ENCODE measurements at places on chromosomes 13 and 19.
A peak's percentile ranks its signal among the peaks of the same experiment; 100 is the strongest.

DNA sequence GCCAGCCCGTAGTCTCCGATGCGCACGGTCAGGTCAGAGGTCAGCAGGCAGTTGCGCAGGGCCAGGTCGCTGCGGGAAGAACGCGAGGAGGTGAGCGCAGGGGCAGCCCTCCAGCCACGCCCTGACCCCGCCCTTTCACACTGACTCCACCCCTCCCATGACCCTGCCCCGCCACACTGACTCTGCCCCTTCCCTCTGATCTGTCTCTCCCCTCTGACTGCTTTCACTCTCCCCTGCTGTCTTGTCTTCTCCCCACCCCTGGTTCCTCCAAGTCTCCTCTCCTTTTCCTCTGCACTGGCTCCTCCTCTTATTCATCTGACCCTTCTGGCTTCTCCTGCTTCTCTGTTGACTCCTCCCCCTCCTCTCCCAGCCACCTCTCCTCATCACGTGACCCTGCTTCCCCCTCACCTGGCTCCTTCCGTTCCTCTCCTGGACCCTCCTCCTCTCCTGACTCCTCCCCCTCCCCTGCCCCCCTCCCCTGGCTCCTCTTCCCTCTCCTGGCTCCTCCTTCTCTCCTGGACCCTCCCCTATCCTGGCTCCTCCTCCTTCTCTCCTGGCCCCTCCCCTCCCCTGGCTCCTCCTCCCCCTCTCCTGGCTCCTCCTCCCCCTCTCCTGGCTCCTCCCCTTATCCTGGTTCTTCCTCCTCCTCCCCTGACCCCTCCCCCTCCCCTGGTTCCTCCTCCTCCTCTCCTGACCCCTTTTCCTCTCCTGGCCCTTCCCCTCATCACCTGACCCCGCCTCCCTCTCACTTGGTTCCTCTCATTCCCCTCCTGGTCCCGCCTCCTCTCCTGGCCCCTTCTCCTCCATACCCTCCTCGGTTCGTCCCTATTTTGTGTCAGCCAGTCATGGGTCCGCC lies 9.9 kb downstream of the LMTK3 start:
- DNase-seq, result peak; percentile 88

DNA sequence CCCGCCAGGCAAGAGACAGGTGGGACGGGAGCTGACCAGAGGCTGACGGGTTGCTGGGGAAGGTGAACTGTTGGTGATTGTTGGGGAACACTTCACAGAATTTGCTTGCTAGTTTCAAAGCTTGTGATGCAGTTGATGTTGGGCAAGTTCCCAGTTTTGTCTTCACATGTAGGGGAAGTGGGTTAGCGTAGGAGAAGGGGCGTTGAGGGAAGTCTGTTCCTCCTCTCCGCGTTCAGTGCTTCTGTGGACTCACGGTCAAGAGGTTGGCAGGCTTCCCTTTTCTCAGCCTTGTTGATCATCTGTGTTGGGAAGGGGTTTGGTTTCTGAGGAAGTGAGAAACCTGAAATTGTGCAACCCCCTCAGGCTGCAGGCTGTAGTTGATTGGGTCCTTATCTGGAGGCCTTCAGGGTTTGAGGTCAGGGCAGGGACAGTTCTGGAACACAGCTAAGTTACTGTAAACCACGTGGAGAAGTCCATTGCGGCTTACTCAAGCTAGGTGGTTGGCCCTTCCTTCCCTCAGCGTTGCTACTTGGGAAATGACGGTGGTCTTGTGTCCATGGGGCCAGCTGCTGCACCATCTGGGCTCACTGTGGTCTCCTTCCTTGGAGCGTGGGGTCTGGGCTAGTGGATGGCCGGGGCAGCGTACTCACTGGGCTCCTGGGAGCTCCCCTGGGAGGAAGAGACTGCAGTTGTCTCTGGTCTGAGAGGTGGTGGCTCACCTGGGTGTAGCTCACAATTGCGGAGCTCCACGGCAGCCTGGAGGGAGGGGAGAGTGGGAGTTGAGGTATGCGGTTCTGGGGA lies 7.5 kb downstream of the RPS9 start:
- DNase-seq, result peak; percentile 81

DNA sequence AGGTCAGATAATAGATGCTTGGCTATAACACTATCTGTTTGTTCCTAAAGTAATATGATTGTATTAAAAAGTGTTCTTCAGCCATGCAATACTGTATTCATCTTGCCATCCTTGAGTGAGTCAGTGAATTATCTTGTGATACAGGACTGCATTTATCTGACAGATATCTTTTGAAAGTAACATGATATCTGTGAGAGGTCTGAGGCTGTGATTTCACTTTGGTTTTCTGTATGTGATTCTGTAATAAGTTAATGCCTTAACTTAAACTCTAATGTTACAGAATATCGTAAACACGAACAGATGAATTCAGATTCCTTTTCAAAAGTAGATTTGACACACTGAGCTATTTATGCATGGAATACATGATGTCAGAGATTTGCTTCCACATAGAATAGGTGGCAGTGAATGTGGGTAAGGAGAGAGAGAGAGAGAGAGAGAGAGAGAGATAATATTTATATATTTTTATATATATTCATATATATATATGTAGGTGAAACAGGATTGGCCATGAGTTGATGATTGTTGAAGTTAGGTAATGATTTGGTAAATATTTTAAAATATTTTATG lies 97.9 kb upstream of the RNF113B start:
- DNase-seq, result no peak

DNA sequence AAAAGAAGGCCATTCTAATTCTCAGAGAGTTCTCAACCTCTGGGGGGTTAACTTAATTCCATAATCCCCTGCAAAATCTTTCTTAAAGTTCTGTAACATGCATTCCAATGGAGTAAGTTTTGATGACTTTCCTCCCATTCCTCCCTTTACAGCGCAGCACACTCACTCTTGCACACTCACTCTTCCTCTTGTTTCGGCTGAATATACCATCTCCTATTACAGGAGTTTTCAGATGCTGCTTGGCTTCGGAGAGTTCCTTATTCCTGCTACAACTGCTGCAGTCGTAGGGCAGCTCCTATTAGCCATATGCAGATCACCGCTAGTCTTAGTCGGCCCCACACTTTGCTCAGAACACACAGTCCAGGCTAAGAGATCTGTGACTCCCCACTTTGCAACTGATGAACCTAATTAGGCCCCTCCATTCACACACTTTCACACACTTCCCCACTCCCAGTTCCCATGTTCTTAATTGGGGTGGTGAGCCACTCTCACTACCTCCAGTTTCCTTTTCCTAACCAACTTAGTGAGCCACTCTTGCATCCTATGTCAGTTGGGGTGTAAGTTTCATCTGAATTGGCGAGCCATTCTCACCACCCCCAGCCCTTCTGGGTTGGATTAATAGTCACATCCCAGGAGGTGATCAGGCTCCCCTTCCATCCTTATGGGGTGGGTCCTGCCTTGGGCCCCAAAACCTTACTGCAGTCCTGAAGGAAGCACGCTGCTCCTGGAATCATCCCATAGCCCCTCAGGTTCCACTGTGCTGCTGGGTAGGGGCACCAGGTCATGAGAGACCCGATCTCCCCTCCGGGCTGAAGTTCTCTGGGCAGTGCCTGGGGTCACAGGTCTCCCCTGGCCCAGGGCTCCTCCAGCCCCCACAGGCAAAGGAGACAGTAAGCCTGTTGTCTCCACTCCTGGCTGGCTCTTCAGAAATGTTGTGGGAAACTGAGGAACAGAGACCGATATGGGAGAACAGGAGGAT lies 53.9 kb downstream of the OR10H4 start:
- no peak for DNase-seq

DNA sequence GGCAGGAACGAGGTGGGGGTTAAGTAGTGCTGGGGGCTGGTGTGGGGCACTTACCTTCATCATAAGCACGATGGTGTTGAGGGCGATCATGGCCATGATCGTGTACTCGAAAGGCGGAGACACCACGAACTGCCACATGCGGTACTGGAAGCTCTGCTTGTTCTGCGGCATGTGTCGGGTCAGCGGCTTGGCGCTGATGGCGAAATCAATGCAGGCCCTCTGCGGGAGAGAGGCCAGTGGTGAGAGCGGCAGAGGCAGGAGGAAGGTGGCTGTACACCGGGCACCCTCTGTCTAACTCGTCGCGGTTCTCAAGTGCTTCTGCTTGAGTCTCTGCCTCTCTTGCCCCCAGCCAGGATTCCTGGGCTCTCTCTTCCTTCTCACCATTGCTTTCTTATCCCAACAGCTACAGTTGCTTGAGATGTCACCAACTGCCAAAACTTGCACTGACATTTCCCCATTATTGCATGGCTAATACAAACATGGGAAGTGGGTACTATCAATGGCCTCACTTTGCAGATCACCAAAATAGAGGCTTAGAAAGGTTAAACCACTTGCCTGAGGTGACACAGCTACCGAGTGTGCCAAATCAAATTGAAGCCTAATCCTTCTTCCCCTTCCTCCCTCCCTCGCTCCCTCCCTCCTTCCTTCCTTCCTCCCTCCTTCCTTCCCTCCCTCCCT lies 105.0 kb downstream of the IER2 start:
- no peak for DNase-seq
